NCI-H1105 treated with DMSO at 0.1 percent for 48 hours (cell line): ENCODE measurements at places on chromosomes 7 and 10.

GRCh38 chr10:84290235-84290634, 38.2 kb upstream of the CCSER2 start:
- DNase-seq, result no peak

GRCh38 chr7:68785036-68785435, 813.2 kb upstream of the AUTS2 start:
- DNase-seq, result peak; percentile 12

DNA sequence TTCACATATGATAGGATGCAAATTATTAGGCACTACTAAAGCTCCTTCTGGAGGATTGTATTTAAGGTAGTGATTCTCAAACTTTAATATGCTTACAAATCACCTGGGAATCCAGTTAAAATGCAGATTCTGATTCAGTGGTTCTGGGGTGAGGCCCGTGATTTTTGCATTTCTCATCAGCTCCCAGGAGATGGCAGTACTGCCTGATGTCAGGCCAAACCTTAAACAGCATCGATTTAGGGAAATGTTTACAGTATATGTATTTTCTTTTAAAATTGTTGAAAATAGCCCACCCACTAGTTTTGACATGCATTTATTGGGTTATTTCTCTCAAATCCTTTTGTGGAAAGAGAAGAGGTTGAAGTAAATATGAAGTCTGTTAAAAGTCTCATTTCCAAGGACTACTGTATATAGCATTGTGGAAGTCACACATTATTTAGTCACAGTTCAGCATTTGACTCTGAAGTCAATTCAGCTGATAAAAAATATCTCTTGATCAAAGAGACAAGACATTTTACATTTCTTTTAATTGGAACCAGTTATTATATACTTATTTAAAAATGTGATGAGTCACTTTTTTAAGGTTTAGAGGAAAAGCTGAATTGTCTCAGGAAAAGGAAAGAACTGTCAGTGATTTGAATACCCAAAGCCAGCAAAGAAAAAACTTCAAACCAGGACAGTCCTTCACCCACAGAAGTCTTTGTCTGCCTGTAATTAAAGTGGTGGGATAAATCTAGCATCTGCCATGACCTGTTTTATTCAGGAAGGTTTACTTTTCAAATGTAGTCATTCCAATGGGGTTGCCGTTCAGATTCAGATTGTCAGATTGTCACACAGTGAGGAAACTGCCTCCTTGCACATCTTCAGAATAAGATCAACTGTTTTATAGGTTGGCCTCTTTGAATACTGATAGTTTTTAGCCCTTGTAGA, 21.1 kb upstream of the HBP1 start:
- peak; percentile 16 for DNase-seq

DNA sequence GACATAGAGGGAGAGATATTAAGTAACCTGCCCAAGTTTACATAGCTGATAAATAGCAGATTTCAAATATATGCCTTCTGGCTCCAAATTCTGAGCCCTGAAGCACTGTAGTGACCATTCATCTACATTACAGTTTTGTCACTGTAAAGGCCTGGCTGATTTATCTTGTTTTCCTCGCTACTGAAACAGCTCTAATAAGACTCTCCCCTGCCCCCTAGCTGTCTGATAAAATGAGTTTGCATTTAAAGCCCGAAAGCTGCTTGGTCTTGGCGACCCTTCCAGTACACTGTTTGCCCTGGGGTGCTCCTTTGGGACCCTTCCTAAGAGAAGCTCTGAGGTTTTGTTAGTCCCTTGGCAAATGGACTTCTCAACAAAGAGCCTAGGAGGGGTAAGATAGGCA, 59.7 kb upstream of the RAB11FIP2 start:
- DNase-seq, result no peak
